ENCODE measurements at places on chromosomes 1 and 21.

DNA sequence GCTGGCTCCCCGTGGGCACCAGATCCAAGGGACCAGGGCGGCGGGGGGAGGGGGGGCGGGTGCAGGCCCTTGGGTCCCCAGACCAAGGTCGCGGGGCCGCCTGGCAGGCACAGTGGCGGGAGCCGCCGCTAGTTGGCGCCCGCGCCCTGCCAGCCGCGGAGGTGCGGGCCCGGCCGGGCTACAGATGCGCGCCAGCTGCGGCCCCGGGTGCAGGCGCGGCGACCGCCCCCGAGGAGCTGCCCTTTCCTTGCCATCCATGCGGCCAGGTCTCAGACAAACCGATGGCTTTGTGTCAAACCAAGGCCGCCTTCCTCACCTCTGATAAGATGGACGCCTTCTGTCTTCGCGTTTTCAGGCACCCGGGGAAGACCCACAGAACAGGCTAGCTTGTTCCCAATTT, 2.2 kb upstream of the RUNX3 start:
- DNase-seq = no peak

GRCh38 chr1:41435570-41436178, 48.8 kb downstream of the EDN2 start:
- DNase-seq = no peak

DNA sequence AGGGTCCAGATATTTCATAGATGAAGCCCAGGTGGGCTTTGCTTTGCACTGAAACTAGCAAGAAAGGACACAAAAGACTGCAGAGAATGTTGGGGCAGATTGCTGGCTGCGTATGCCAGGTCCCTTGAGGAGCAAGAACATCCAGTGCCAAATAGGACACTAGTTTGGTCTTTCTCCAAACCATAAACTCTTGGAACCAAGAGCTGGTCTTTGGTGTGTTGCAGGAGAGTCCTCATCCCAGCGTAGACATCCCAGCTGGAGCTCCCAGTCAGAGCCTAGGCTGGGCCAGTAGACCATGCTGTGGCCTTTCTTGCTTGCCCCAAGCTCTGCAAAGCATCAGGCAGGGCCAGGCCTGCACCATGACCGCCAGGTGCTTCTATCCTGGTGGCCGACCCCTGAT, 87.5 kb downstream of the ATP5PO start:
- DNase-seq = no peak

GRCh38 chr21:41875086-41875485, 4.1 kb downstream of the PRDM15 start:
- no peak for DNase-seq

GRCh38 chr1:208254862-208255261, 10.7 kb upstream of the PLXNA2 start:
- DNase-seq = no peak

DNA sequence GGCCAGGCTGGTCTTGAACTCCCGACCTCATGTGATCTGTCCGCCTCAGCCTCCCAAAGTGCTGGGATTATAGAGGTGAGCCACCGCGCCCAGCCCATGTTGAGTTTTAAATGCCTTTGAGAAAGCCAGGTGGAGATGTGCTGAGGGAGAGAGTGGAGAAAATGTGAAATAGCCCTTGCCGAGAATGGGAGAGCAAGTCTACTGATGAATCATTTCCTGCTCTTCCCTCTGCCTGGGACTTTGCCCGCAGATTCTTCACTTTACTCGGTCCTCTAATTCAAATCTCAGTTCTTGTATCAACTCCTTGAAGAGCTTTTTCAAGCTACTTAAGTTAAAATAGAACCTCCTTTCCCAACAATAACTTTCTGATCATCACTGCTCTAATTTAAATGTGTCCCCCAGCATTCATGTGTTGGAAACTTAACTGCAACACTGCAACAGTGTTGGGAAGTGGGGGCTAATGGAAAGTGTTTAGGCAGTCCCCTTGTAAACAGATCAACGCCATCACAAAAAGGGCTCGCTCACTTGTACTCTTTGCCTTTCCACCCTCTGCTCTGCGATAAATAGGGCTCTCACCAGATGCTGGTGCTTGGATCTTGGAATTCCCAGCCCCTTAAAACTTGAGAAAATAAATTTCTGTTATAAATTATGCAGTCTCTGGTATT, 27.8 kb downstream of the OSBPL9 start:
- DNase-seq = no peak
